ENCODE measurements at places on chromosomes 13 and 19.
A peak's percentile ranks its signal among the peaks of the same experiment; 100 is the strongest.

GRCh38 chr19:46288896-46289588 is 7.8 kb upstream of the HIF3A start:
- peak; percentile 60 for DNase-seq

GRCh38 chr19:35555301-35556005 is 8.0 kb downstream of the ATP4A start:
- DNase-seq = peak; percentile 39

DNA sequence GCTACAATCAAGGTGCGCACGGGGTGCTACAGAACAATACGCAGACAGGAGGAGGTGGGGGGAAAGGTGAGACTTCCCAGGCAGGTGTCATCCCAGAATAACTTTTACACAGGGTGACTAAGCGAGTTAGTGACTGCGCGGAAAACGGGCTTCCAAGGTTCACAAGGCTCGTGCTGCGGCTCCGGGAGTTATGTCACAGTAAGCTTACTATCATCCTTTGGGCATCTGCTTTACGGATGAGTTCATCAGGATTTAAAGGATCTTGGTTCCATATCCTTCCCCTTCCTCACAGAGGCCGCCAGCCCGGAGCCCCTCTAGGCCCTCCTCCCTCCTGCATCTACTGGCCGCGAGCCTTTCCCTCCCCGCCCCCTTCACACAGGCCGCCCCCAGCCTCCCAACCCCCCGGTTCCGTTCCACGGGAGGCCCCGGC is 474 bp upstream of the IFT88 start:
- no peak for DNase-seq

GRCh38 chr19:10004617-10005016 is 5.7 kb downstream of the COL5A3 start:
- no peak for DNase-seq

GRCh38 chr13:33846303-33847062 is 28.5 kb downstream of the RFC3 start:
- no peak for DNase-seq

DNA sequence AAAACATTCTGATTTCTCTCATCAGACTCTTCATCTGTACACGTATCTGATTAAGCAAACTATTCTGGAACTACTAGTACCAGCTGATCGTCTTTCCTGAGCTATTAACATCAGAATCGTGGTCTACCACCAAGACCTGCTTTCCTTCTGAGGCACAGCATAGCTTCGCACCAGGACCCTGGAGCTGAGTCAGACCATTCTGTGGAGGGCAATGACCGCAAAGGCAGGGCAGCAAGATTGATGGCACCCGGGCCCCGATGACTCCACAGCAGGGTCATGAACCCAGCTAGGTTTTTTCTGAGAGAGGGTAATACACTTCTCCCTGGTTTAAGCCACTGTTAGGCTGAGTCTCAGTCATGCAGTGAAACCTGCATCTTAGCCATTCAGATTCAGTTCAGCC is 158.7 kb upstream of the GPR12 start:
- no peak for DNase-seq

DNA sequence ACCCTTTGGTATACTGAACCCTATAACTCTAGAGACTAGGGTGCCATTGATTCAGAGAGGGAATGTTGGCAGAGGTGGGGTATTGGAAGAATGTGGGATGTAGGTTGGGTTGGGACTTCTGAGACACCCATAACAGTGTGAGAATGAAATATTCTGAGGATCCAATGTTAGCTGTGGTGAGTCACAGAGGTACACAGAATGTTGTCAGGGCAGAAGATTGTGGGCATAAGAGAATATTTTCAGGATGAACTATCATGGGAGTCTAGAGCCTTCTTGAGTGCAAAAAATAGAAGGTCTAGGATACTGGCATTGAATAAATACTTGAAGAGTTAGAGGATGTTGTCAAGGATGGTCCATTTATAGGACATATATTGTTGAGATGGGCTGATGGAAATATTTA is 9.0 kb downstream of the KLK13 start:
- DNase-seq = no peak

DNA sequence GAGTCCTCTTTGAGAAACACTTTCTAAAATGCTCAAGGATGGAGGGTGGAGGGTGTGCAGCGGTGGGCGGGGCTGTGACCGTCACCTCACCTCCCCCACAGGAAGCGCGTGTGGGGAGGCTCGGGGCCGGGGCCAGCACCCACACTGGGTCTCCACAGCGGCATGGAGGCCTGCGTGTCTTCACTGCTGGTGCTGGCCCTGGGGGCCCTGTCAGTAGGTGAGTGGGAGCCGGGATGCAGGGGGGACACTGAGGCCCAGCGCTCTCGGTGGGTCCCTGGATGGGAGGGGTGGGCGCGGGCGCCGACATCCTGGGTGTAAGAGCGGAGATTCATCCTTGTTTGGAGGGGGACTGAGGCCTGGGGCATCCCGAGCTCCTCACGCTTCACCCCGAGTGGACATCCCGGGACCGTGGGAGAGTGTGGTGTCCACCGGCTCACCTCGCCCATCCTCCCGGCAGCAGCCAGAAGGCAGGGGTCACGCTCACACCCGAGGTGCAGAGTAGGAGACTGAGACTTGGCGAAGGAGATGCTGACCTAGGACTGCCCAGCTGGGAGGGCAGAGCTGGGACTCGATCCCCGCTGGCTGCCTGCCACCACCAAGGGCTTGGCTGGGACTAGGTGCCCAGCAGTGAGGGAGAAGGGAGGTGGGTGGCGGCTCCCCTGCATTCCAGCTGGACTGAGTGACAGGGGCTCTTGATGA is at the start of gene GZMM:
Gene GZMM, plus strand, starts transcription at position 144 of the 699 bp plus-strand sequence. Its CDS starts 19 bp downstream, at position 163.
- DNase-seq = no peak

DNA sequence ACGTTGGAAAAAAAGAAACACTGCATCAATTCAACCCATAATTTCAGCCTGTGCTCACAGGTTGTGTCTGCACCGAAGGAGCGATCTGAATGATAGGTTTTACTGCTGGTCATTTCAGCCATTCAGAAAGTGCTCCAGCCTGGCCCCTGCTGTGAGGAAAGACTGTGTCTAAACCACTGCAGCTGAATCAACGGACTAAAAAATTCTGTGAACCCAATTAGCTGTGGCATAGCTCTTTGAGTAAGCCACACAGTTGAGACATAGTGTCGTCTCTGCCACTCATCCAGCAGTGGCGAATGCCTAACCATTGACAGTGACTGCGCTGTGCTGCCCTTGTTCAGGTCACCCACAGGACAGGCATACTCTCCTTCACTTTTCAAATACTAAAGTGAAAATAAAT is 179.8 kb downstream of the COG6 start:
- no peak for DNase-seq

GRCh38 chr13:74645586-74645985 is 511.4 kb upstream of the KLF12 start:
- DNase-seq = no peak

DNA sequence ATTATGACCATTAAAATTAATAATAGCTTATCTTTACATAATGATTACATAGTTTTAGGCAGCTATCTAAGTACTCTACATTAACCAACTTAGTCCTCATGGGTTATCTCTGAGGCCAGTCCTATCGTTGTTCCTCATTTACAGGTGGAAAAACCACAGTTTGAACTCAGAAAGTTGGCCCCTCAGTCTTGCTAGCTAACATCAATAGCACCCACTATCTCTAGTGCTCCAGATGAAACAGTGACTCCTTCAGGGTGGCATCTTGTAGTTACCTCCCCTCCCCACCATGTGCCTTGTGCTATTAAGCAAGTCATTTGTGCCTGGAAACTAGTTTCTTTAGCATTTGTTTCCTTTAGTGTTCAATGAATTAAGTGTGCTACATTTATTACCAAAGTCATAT is 1086.7 kb downstream of the EFNB2 start:
- no peak for DNase-seq

DNA sequence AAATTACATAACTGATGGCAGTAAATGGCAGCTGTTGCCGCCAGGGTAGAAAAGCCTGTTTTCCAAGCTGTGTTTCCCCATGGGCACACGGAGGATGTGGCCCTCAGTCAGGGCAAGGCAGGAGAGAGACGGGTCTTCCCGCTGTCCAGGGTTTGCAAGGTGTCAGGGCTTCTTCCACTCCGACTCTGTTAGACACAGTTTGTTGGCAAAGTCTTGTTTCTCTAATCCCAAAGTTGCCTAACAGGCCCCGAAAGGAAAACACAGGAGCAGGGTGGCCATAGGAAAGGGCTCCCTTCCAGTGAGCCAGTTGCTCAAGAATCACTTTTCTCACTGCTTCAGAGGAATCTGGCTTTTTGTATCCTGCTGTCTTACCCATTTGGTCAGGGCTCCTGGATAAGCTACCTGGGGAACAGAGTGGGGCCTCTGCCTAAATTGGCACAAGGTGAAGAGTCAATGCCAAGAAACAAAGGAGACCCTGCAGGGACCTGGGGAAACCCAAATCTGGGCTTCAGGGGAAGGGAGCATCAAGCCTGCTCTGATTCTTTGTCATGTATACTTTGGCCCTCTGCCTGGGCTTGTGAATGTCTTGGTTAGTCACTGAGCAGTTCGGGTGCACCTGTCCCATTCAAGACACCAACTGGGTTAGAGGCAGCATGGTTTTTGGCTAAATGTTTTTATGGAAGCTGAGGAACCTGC is 29.0 kb upstream of the CXCL17 start:
- DNase-seq = no peak

Measured in GM03348 (cell line).